ENCODE measurements at places on chromosomes 1 and 21.

DNA sequence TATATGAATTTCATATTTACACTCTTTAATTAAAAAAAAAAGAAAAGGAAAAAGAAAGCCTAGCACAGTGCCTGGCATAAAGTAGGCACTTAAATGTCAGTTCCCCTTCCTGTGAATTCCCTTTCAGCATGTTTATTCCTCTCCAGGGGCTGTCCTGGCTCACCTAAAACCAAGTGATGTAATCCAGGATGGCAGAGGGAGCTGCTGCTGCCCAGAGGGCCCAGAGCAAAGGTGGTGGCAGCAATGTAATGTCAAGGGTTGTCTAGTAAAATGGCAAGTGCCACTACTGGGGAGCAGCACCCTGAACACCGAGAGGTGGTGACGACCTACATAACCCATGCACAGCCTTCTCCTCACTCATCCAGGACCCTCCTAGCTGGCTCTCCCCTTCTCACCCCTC, 78.4 kb upstream of the LPGAT1 start:
- DNase-seq = no peak

DNA sequence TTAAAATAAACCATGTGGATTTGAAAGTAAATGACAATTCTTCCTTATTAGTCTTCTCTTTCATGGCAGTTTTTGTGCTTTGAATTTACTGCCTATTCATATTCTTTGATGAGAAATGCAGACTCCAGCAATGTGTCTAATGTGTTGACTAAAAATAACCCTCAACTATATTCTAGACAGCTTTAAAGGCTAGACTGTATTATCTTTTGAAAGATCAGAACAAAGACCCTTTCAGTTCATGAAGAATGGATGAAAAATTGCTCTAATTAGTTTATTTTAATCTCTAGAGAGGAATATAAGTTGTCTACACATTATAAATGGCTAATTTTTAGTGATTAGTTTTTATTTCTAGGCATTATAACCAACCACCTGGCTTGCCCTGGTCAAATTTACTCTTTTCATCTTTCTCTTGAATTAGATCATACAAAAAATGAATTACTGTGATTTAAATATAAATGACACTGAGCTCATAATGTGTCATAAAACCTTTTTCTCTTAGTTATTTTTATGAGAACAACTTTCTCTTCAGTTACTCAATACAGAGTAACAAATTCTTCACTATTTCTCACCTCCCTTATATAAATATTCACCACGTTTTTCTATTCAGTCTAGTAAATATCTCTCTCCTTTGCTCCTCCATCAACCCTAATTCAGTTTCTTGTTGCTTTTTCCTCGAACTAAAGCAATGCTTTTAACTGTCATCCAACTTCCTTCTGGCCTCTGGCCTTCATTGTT, 428.5 kb upstream of the TMPRSS15 start:
- DNase-seq = no peak

DNA sequence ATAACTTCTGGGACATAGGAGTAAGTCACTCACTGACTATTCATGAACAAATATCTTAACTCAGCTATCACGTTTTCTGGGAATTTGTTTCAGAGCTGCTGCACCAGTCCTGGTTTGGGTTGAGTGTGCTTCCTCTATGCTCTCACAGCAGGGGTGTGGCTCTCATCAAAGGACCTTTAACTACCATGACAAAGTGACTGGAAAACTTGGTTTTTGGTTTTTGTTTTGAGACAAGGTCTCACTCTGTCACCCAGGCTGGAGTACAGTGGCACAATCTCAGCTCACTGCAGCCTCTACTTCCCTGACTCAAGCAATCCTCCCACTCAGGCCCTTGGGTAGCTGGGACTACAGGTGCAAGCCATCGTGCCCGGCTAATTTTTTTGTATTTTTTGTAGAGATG, 4.1 kb downstream of the ILDR2 start:
- no peak for DNase-seq

DNA sequence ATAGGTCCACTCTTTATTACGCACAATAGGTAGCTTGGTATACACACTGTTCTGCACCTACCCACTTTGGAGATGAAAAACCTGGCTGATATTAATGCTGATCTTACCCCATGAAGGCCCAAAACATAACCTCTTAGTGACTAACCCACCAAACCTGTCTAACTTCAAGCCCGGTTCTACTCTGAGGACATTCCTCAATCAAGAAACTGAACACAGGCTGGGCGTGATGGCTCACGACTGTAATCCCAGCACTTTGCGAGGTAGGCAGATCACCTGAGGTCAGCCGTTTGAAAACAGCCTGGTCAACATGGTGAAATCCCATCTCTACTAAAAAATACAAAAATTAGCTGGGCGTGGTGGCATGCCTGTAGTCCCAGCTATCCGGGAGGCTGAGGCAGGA, 50.5 kb downstream of the EYA3 start:
- DNase-seq = no peak

DNA sequence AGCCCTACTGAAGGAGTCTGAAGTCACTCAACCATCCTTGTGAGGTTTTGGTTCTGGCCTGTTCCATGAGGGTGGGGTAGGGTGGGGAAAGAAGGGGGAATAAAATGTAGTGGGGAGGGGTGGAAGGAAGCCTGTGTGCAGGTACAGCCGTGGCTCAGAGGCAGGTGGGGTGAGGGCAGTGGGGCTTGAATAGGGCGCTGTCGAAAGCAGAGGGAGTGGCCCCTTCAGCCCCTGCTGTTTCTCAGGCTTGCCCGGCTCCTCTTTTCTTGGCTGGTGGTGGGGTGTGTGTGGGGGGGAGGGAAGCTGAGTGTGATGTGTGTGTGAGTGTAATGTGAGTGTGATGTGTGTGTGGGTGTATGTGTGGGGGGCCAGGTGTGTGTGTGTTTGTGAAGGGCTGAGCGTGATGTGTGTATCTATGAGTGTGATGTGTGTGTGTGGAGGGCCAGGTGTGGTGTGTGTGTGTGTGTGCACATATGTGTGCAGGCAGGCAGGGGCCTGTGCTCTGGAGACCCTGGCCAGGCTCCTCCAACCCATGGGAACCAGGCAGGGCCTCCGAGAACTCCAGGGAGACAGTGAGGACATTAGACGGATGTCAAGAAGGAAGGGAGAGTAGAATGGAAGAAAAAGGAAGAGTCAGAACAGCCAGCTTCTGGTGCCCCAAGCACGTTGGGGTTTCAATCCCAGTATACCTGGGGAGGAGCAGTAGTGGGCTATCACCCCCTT, 9.0 kb downstream of the SOX13 start:
- DNase-seq = no peak

DNA sequence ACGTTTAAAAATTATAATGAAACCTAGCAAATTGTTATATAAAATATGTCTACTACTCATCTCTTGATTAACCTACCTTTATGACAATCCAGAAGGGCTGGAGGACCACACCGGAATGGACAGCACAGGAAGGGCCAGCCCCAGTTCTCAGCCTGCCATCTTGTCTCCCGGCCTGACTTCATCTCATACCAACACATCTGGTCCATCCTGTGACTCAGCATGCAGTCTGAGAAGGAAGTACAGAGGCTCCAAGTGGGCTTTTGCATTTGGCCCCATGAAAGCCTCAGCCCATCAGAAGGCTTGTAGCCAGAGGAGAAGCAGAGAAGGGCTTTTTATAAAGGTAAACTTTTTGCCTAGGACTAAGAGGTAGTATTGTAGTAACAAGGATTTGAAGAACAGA, 436.6 kb downstream of the MRPL39 start:
- DNase-seq = peak; percentile 11

DNA sequence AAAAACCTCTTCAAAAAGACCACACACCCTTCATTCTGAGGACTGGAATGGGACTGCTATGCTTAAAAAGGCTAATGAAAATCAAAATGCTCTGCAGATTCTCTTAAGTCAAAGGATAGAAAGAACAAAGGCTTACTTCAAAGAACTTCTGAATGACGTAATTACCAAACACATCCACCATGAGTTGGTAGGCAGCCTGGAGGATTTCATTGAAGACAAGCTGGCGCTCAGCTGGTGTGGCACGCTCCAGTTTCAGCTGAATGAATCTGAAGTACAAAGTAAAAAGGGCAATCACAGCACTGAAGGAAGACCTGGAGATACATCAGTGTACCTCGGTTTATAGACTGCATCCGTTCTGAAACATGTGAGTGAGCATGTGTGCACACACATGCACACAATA, 43.5 kb upstream of the SDC3 start:
- DNase-seq = no peak

GRCh38 chr1:17765444-17766411, 10.6 kb downstream of the ACTL8 start:
- peak; percentile 96 for DNase-seq

- DNase-seq = no peak
These were observed 2.6 kb downstream of the KCNAB2 start for GRCh38 chr1:6048179-6048867.

- no peak for DNase-seq
These were observed 13.9 kb downstream of the URB1 start for GRCh38 chr21:32378956-32379355.

GRCh38 chr1:14599800-14600199, 1.3 kb downstream of the KAZN start:
- no peak for DNase-seq

GRCh38 chr1:162710345-162710744, 78.1 kb downstream of the DDR2 start:
- no peak for DNase-seq

DNA sequence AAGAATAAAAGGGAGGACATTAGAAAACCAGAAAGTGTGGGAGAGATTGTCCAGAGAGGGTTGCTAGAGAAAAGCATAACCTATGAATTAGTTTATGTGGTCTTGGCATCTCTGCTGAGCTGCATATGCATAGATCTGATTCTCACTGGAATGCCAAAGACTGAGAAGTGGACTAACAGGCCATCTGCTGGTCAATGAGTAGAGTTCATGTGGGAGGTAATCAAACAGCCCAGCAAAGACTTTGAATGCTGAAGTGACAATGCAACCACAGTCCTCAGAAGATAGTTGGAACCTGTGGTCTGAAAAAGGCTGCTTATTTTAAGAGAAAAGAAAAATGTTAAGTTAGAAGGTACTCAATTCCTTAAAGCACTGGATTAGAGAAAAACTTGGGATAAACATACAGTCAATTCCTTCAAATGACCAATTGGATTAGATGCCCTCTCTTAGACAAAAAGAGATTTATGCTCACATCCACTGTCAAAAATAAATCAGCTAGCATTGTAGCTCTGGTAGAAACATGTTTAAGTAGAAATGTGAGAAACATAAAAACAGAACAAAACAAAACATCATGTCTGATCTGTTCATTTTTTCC, 382.8 kb downstream of the AMY1C start:
- DNase-seq = no peak

GRCh38 chr1:56468518-56468917, 110.8 kb downstream of the PLPP3 start:
- no peak for DNase-seq

- peak; percentile 16 for DNase-seq
These were observed 230.4 kb downstream of the PDE4B start for GRCh38 chr1:66022904-66023620.

GRCh38 chr1:58699011-58699762, 675 bp downstream of the MYSM1 start:
- DNase-seq = no peak

- DNase-seq = no peak
These were observed 38.6 kb downstream of the TARBP1 start for GRCh38 chr1:234440348-234440747.

- DNase-seq = peak; percentile 61
These were observed 49.8 kb upstream of the SCAF4 start for GRCh38 chr21:31781737-31782136.

GRCh38 chr1:10865518-10866320, 69.3 kb upstream of the CASZ1 start:
- no peak for DNase-seq

- DNase-seq = no peak
These were observed 49.3 kb downstream of the JMJD4 start for GRCh38 chr1:227685807-227686206.

DNA sequence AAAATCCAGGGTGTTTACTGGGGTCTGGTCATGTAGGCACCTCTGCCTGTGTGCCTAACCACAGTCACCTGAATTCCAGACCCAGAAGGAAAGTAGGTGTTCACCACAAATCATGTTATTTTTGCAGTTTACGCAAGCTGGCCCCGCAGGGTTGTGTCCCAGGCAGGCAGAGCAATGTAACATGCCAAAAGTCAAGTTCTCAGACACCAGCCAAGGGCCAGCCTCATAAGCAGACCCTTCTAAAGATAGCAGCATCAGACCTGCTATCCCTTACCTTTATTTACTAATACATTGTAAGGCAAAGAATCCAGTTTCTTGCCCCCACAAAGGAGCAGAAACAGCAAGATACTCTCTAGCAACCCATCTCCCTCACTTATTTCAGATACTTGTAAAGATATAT, 83.0 kb downstream of the GPR161 start:
- DNase-seq = no peak

DNA sequence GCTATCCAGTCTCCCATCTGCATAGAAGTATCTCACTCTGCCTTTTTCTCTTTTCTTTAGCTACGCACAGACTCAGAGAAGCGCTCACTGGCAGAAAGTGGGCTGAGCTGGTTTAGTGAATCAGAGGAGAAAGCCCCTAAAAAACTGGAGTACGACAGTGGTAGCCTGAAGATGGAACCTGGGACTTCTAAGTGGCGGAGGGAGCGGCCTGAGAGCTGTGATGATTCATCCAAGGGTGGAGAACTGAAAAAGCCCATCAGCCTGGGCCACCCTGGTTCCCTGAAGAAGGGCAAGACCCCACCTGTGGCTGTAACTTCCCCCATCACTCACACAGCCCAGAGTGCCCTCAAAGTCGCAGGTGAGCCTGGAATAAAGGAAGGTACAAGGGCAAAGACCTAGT, 48.0 kb upstream of the IPO9 start:
- no peak for DNase-seq

GRCh38 chr1:200388791-200389190, 21.0 kb downstream of the ZNF281 start:
- no peak for DNase-seq

- DNase-seq = no peak
These were observed 149.4 kb downstream of the FAM78B start for GRCh38 chr1:166017395-166017794.

DNA sequence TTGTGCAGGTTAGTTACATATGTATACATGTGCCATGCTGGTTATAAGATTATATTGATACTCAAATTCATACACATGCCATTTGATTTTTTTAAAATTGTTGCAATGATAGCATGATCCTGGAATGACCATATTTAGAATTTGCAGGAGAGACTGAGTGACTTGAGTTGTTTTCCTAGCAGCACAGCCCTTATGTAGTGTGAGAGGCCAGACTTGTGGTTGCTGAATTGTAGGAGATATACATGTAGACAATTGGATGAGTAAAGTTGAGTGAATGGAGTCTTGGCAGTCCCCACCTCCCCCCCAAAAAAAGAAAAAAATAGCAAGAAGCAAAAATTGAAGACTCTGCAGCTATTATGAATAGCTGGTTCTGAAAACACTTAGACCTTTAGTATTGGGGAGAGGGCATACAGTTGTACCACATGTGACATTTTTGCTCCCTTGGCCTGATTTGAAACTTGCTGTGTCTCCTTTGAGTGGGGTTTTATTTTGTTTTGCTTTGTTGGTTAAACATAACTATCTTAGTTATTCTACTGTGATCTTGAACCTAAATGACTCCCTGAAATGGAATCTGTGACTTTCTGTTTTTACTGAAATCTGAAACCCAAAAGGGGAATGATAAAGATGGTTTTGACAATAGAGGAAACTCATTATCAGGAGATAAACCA, 280.3 kb downstream of the HMCN1 start:
- peak; percentile 77 for DNase-seq

Data from fibroblast of upper back skin (primary cell).